Stimulated activated CD8-positive, alpha-beta memory T cell treated with anti-CD3 and anti-CD28 coated beads, Interleukin-7, amount 100 ng/mL, for 1 hour (primary cell): ENCODE measurements at places on chromosomes 2 and 18.

GRCh38 chr18:41965634-41966255 is 10.7 kb downstream of the PIK3C3 start:
- DNase-seq: no peak

GRCh38 chr2:64049633-64050220 is 30.5 kb upstream of the VPS54 start:
- peak; percentile 22 for DNase-seq

- DNase-seq: peak; percentile 60
Observed at GRCh38 chr2:172427256-172427989, at the start of gene ITGA6. TSS of gene ITGA6 (plus strand) at chr2:172427586.

DNA sequence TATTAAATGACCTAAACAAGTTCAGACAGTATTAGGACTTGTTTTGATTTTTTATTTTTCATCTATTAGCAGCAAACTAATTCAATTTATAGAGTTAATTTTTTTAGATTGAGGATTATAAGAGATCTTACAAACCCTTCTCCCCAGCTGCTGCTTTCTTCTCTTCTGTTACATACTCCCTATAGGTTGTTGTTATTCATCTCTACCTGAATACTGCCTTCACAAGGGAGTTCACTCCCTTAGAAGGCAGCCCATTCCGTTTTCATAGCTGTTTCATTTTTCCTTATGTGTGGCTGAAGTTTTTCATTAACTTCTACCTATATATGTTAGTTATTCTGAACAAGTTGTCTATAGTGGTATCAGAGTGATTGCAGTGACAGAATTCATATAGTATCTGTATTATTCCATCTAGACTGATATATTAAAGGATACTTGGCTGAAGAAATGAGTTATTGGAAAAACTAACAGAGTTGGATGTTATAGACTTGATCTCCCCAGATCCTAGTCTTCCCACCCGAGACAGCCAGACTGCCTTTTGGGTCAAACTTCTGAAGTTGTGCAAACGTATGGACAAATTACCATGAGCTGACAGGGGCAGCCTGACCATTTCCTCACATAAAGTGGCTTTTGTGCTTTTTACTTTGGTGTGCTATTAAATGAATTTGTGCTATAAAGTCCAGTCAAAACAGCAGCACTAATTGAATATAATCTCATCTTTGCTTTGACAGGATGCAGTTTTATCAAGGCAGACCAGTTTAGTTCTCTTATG is 8.7 kb downstream of the GLS start:
- no peak for DNase-seq

GRCh38 chr2:138499684-138500083 is 1.9 kb upstream of the SPOPL start:
- no peak for DNase-seq

- no peak for DNase-seq
Observed at GRCh38 chr2:189819297-189819704, 35.1 kb downstream of the PMS1 start.

DNA sequence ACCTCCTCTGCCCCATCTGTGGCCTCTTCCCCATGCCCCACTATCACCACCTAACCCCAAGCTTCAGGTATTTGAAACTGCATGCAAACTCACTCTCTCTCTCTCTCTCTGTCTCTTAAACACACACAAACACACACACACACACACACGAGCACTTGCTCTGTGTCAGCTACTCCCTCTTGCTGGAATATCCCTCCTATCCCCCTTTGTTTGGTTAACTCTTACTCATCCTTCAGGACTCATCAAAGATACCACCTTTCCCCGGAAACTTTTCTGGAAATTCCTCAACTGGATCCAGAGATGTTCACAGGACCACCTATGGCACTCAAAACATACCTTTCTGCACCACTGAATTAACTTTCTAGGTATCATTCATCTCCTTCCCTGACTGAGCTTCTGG is 222.8 kb upstream of the TMEM200C start:
- no peak for DNase-seq

DNA sequence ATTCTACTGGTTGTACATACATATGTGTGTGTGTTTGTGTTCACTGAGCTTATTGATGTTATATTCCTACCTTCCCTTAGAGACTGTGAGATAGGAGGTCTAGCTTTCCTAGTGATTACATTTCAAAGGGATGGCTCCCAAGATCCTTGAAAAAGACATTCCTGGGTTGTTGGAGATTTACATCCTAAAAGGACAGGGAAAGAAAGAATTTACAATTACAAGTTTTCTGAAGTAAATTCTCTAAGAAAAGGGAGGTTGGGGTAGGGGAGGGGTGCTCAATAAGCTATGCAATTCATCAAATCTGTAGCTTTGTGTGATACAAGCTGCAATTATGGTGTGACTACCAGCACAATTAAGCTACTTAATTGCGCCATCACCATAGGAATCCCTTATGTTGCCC is 284.3 kb downstream of the NUP35 start:
- DNase-seq: no peak

GRCh38 chr2:1010415-1010930 is 59.8 kb downstream of the SNTG2 start:
- no peak for DNase-seq

DNA sequence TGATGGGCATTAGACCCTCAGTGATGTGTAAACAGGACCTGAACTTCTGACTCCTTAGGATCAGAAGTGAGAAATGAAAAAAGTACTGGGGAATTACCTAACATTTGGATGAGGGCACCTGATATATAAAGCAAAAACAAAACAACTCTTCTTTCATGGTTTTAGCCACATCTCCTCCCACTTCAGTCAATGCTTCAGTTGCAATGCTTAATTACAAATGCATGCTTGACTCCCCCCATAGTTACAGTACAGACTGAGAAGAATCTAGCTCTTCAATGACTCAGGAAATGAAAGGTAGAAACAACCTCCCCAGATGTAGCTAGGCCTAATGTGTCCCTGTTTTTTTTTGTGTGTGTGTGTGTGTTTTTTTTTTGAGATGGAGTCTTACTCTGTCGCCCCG is 276.8 kb upstream of the POU3F3 start:
- no peak for DNase-seq

- no peak for DNase-seq
Observed at GRCh38 chr2:229947544-229947943, 25.2 kb downstream of the FBXO36 start.
